Coronary artery (tissue), 2 donors: ENCODE measurements at places on chromosomes 2 and 18.

GRCh38 chr2:171390941-171391516, 42.8 kb downstream of the METTL8 start:
- DNase-seq, result no peak

GRCh38 chr2:96846825-96847224, 3.0 kb upstream of the ANKRD23 start:
- no peak for DNase-seq

- no peak for DNase-seq
Measured at GRCh38 chr2:218010140-218010983, 7.6 kb upstream of the TNS1 start.

DNA sequence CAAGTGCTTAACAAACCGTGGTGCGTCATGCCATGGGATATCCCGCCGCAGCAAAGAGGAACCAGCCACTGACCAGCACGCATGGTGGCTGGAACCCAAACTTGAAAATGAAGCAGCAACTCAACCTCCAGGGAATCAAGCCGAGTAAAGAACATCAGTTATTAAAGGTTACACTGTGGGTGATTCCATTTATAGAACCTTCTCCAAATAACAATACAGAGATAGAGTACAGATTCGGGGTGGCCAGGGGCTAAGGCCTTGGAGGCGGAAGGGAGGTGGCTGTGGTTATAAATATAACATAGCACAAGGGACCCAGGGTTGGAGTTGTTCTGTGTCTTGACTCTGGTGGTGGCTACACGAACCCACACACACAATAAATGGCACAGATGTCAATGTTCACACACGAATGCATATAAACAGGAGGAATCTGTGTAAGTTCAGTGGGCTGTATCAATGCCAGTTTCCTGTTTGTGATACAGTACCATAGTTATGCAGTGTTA, 123.1 kb downstream of the EIPR1 start:
- no peak for DNase-seq

- no peak for DNase-seq
Measured at GRCh38 chr2:54903736-54904554, 146.3 kb downstream of the RTN4 start.

GRCh38 chr2:86476092-86476491, 34.9 kb downstream of the KDM3A start:
- DNase-seq, result no peak

- no peak for DNase-seq
Measured at GRCh38 chr2:101327863-101328394, 19.4 kb upstream of the RNF149 start.

DNA sequence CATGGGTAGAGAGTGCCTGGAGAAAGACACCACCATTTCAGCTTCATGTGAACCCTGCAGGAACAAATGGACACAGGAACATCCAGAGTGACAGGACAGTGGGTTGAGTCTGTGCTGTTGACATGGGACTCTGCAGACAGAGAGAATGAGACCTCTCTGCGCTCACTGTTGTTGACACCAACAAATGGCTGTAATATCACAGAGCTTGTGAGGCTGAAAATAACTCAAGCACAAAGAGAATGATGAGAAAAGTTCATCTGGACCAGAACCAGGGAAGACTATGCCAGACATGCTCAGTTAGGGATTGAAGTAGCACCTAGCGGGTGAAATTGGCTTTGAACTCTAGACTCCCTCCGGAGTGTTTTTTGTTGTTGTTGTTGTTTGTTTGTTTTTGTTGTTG, 37.0 kb upstream of the YWHAQ start:
- no peak for DNase-seq

GRCh38 chr2:27134781-27135477, 493 bp upstream of the PREB start:
- no peak for DNase-seq

DNA sequence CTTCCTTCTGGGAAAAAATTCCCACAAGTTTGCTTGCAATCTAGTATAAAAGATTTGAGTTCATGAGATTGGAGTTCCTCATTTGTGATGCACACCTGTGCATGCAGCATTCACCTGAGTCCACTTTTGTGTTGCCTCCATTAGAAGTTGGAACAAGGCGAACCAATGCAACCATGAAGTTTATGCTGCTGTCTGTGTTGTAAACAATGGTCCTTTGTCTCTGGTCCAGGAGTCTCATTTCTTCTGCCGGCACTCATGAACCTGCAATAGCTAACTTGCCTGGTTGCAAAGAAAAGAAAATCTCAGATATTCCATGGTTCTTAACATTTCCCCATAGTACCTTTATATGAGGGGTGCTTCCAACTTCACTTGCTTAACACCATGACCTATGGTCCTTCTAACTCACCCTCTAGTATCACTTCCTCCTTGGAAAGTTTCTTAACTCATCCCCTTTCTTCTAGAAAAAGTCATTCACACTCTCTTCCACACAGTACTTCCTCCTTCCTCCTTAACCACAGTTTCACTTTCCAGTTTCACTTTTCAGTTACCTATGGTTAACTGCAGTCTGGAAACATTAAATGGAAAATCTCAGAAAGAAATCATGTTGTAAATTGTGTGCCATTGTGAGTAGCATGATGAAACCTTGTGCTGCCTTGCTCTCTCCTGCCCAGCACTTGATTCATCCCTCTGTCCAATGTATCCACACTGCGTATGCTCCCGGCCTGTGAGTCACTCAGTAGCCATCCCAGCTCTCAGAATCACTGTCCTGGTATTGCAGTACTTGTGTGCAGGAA, 128.8 kb upstream of the TRIB2 start:
- DNase-seq, result no peak

- DNase-seq, result no peak
Measured at GRCh38 chr2:159798376-159798725, 343 bp upstream of the CD302 start.

GRCh38 chr2:12302140-12302539, 414.6 kb upstream of the TRIB2 start:
- DNase-seq, result no peak

- DNase-seq, result peak; percentile 91
Measured at GRCh38 chr2:47076586-47077441, 78.3 kb downstream of the STPG4 start.

DNA sequence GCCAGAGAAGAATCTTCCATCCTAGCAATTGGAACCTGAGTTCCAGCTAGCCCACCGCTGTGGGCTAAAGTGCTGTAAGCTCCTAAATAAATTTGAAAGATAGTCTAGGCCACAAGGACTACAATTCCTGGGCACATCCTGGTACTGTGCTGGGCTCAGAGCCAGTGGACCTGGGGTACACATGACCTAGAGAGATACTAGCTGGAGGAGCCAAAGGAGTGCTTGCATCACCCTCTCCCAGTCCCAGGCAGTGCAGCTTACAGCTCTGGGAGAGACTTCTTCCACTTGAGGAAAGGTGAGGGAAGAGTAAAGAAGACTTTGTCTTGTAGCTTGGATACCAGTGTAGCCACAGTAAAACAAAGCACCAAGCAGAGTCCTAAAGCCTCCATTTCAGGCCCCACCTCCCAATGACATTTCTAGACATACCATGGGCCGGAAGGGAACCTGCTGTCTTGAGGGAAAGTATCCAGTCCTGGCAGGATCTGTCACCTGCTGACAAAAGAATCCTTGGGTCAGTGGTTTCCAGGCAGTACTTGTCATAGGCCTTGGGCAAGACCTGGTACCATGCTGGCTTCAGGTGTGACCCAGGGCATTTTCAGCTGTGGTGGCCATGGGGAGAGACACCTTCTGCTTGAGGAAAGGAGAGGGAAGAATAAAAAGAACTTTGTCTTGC, 89.5 kb downstream of the TMEM185B start:
- DNase-seq, result no peak

GRCh38 chr2:46157966-46158310, 139.3 kb upstream of the EPAS1 start:
- DNase-seq, result no peak

DNA sequence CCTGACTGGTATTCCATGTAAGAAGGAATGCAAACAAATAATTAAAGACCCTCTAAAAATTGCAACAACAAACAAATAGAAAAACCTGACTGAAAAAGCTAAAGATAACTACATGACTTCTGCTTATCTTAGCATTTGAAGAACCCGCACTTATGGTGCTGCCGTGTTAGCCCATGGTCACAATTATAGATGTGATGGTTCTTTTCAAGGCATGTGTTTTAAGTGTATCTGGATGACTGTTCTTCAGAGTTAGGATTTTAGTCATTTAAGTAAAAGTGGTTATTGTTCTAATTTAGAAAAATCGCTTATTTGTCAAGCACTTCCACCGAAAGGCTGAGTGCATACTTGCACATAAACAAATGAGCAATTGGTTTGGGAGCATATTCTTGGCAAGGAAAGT, 77.3 kb downstream of the CPS1 start:
- DNase-seq, result no peak

GRCh38 chr2:182134201-182134600, 148.5 kb downstream of the PPP1R1C start:
- no peak for DNase-seq

GRCh38 chr2:67455219-67456142, 58.3 kb downstream of the ETAA1 start:
- no peak for DNase-seq

GRCh38 chr2:230443541-230443940, 27.5 kb downstream of the SP100 start:
- no peak for DNase-seq

DNA sequence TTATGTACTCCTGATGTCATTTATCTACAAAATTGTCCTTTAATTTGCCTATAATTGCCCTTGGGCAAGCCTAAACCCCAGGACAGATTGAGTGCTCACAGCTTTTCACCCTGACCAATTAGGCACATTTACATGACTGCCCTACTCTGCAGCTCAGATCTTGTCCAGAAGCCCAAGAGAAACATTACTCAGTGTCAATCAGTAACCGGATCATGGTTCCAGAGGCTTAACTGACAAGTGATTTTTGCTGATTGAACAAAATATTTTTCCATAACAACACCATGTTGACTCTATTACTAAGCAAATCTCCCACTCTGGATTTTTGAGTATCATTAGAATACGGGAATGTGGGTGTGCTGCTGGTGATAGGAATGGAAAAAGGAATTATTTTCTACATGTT, 465.4 kb upstream of the TNP1 start:
- DNase-seq, result no peak

DNA sequence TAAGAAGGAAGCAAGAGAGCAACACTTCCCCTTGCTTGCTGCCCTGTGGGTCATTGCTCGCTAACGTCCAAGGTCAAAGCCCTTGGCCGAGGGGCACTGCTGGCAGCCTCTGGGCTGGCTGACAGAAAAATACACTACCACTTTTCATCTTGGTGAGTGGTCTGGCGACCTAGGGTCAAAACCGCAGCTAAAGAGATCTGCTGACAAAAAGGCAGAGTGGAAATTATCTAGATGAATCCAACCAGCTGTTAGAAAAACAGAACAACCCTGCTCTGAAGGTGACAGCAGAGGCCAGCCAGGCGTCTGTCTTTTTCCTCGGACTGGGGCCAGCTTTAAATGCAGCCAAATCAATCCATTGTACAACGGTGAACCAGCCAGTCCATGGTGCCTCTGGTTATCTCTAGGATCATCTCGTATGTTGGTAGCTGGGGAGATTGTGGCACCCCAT, 92.6 kb downstream of the CD8B2 start:
- no peak for DNase-seq

DNA sequence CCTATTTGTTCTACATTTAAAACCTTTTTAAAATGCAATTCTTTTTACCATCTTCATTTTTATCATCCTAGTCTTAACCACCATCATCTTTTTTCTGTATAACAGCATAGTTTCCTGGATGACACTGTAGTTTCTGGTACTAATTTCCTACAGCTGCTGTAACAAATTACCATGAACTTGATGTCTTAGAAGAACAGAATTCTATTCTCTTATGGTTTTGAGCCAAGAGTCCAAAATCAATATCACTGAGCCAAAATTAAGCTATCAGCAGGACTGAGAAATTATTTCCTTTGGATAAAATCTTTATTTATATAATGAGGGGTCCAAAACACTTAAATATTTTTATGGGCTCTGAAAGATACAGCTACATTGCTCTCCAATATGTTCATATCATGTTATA, 539.3 kb downstream of the METTL4 start:
- no peak for DNase-seq

DNA sequence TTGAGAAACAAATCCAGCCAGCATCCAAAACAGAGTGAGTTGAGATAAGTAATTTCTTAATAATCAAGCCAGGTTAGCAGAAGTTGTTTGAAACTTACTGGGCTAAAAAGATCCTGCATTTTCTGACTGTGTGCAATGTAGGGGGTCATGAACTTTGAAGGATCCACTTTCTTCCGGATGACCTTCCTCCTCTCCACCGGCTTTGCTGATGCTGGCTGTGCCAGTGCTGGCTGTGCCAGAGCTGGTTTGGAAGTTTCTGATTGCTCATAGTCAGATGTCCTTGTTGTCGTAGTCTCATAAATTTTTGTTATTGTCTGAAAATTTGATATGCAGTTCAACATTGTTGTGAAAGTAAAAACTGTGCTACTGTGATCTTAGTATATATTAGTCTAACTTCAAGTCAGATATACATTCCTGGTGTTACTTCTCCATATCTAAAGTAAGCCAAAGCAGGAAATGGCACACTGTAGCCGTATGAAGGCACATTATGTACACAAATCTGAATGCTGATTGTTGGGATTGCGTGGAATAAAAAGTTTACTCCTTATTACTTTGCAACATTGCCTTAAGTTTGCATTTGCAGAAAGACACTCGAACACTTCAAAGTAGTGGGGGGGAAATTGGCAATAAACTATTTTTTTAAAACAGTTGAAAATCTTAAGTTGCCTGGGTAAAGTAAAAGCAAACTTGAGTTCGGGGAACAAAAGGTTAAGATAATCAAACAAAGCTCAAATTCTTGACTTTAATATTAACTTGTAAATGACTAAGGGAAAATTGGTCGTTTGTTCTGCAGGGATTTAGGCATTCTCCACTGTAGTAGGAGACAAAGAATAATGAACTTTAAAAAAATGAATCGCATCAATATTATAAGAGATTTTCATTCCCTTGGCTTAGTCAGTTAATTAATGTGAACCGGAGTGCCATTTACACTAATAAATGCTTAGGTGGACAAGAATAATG, 6.4 kb downstream of the NEB start:
- no peak for DNase-seq

DNA sequence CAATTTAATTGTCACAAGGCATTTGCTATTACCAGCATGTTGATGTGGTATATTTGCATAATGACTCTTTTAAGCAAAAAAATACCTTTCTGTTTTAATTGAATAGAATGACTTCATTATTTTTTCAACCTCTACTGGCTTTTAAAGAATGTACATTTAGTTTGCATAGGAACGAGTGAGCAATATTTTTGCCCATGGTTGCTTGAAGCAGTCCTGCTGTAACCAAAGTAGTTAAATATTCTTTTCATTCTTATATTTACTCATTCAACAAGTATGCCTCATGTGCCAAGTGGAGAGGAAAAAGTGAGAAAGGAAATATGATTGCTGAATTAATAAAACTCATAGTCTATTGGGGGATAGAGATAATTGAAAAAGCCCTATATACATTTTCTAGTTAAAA, 184.7 kb downstream of the DSEL start:
- no peak for DNase-seq

GRCh38 chr2:881204-881918, 69.3 kb upstream of the SNTG2 start:
- DNase-seq, result peak; percentile 66

- DNase-seq, result no peak
Measured at GRCh38 chr2:45102141-45102540, 92.9 kb upstream of the SIX2 start.
